ENCODE measurements at places on chromosomes 16 and 17. TPM values are rescaled to one million over a fixed set of nuclear protein-coding genes. Genes with fewer than 3 reads are reported as not detected.
A peak's percentile ranks its signal among the peaks of the same experiment; 100 is the strongest.

The FN3K gene
- total RNA-seq: 68.4 TPM

DNA sequence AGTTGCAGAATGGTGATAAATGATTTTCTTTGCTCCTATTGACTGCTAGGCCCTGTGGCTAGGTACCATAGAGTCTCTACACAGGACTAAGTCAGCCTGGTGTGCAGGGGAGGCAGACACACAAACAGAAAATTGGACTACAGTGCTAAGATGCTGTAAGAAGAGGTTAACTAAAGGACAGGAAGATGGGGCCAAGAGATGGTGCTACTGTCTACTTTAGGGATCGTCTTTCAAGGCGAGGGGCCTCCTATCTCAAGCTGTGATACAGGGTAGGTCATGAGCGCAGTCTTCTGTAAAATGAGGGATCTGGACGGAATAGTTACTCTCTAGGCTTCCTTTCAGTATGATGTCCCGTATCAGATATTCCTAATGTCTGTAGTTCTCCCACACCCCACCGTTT, 817 bp downstream of the NME1 start:
- no peak for DNase-seq
- peak overlapping the region; percentile 75 for H3K4me3 ChIP-seq
- H3K36me3 ChIP-seq: no peaks in the 10 kb centered on the region
- H3K27me3 ChIP-seq: no peaks in the 10 kb centered on the region
- peaks cover 14% of the 10 kb centered on the region for H3K4me1 ChIP-seq

The HBA1 gene
- 115 TPM for total RNA-seq

DNA sequence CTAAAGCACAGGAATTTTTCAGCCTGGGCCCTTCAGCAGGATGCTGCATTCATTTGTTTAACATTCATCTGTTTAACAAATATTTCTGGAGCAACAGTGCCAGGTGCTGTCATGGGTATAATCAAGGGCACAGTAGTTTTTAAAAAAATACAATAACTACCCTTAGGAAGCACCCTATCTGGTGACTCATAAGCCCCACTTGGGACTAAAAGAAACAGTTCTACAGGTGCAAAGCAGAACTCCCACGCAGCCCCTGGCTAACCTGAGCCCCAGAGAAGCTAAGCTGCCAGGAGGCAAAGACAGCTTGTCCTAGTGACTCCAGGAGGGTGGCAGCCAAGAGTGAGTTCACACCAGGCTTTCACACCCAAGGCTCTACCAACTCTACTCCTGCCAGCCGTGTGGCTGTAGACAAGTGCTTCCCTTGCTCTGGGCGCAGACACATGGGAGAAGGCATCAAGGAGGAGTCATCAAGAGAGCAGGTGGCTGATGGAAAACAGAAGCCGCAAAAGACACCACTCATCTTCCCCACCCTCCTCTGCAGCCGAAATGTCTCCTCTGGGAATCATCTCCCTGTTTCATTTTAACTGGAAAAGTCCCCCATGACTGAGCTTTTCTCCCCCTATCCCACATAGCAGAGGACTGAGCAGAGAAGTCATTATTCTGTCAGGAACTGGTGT, 14.4 kb downstream of the CUEDC1 start:
- H3K27ac ChIP-seq: peak overlapping the region; percentile 95
- no peaks in the 10 kb centered on the region for H3K36me3 ChIP-seq

GRCh38 chr16:30116291-30117207, 3.2 kb upstream of the GDPD3 start:
- H3K4me1 ChIP-seq: peaks cover 6% of the 10 kb centered on the region
- no peak for DNase-seq
- H3K4me3 ChIP-seq: no peak overlapping the region
- H3K27me3 ChIP-seq: no peaks in the 10 kb centered on the region
- H3K36me3 ChIP-seq: peaks cover 8% of the 10 kb centered on the region

DNA sequence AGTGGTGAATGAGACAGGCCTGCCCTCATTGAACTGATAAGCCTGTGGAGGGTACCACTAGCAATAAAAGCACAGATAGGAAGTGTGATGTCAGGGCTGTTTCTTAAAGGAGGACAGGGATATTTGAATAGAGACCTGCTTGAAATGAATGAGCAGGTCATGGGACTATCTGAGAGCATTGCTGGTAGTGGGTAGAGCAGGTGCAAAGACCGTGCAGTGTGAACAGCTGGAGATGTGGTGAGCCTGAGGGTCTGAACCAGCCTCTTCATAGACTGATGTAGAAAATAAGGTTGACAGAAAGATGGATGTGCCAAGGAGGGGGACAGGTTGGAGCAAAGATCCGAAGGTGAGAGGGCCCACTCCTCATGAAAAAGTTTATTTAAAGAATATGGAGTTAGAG, 2.4 kb downstream of the NUP93 start:
- H3K27me3 ChIP-seq: no peaks in the 10 kb centered on the region
- no peak overlapping the region for H3K4me3 ChIP-seq
- no peaks in the 10 kb centered on the region for H3K36me3 ChIP-seq

The RNF43 gene
- 4.9 TPM for total RNA-seq

DNA sequence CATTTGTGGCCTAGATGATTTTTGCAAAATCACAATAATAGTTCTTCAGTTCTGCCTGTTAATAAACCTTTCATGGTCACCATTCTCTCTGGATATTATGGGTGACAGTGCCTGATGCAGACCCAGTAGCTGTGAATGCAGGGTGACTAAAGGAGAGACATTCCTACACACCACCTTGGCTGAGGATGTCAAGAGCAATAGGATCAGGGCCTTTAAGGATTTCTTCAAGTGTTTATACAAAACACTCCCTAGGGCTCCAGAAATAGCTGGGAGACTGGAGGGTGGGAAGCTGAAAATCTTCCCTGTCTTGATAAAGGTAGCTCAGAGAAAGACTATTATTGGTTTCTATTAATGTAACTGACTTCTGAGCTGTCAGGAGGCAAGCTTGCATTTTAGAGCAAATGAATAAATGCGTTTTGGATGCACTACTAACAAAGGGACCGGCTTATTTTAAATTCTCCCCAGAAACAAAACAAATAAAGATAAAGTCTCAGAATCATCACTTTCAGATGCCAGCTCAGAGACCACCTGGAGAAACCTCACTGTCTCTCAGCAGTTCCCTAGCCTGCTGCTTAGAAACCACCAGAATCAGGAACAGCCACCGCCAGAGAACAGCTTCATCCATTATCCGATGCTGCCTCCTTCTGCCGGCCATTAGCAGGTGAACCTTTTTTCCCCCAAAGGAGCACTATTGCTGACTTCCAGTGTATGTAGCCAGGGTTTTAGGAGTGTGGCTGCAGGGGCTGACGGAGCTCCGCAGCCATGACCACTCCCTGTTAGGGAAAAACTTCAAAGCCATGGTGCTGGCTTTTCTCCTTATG, 171.4 kb upstream of the DYNLRB2 start:
- H3K4me3 ChIP-seq: no peak overlapping the region
- no peaks in the 10 kb centered on the region for H3K27me3 ChIP-seq
- no peaks in the 10 kb centered on the region for H3K4me1 ChIP-seq
- DNase-seq: peak; percentile 33
- no peaks in the 10 kb centered on the region for H3K36me3 ChIP-seq

- peaks cover 18% of the 10 kb centered on the region for H3K27me3 ChIP-seq
- H3K36me3 ChIP-seq: no peaks in the 10 kb centered on the region
- H3K4me1 ChIP-seq: no peaks in the 10 kb centered on the region
- H3K27ac ChIP-seq: no peak overlapping the region
- no peak overlapping the region for H3K4me3 ChIP-seq
- DNase-seq: no peak
Measured at GRCh38 chr17:43935204-43935925, 6.9 kb downstream of the PPY start.
